ENCODE measurements at places on chromosomes 6 and 20. TPM values are rescaled to one million over a fixed set of nuclear protein-coding genes. Genes with fewer than 3 reads are reported as not detected.

The ULBP1 gene
- total RNA-seq = 1.2 TPM

The HLA-E gene
- 190 TPM for total RNA-seq

The MEP1A gene
- not detected for total RNA-seq

The NR2E1 gene
- 0.08 TPM for total RNA-seq

The RAET1E gene
- total RNA-seq = 101 TPM

The IL20RA gene
- 13.3 TPM for total RNA-seq

The NFATC2 gene
- 0.76 TPM for total RNA-seq

The BANF2 gene
- not detected for total RNA-seq

The KIF25 gene
- total RNA-seq = not detected

The DYNLT2 gene
- 0.84 TPM for total RNA-seq

The FOXA2 gene
- total RNA-seq = 0.16 TPM

The MYH7B gene
- total RNA-seq = not detected

The CGAS gene
- 8.6 TPM for total RNA-seq

The PHACTR1 gene
- total RNA-seq = 1.6 TPM

The PCED1A gene
- total RNA-seq = 16.5 TPM

The LTB gene
- 1.1 TPM for total RNA-seq

The FBXL4 gene
- total RNA-seq = 6.9 TPM

The GSS gene
- 56.9 TPM for total RNA-seq

The MMS22L gene
- 10.2 TPM for total RNA-seq

The ZNF311 gene
- 1.1 TPM for total RNA-seq

The MAS1 gene
- total RNA-seq = not detected

The PROKR2 gene
- total RNA-seq = not detected

The TGIF2 gene
- 7.5 TPM for total RNA-seq

The SRSF12 gene
- total RNA-seq = 0.44 TPM

The LCA5 gene
- 0.80 TPM for total RNA-seq

The PSMG4 gene
- 19.6 TPM for total RNA-seq

The HLA-DQB2 gene
- 0.64 TPM for total RNA-seq

The TMEM217 gene
- 0.84 TPM for total RNA-seq

The SLC22A16 gene
- not detected for total RNA-seq

The DDO gene
- total RNA-seq = 0.08 TPM

The SLC22A7 gene
- not detected for total RNA-seq

The PSORS1C1 gene
- total RNA-seq = 0.20 TPM

The LKAAEAR1 gene
- total RNA-seq = 0.36 TPM

The HDDC2 gene
- total RNA-seq = 64.3 TPM

The UBE2C gene
- total RNA-seq = 46.5 TPM

The SMLR1 gene
- not detected for total RNA-seq

The CLIC5 gene
- 0.24 TPM for total RNA-seq

The PGBD1 gene
- total RNA-seq = 0.76 TPM

The TMEM170B gene
- 0.20 TPM for total RNA-seq

The PRDM13 gene
- total RNA-seq = not detected

The MYCT1 gene
- 1.6 TPM for total RNA-seq

The TMEM151B gene
- not detected for total RNA-seq

The TRIM10 gene
- total RNA-seq = not detected

The HLA-DQA1 gene
- total RNA-seq = 3.9 TPM

The BMP5 gene
- 0.08 TPM for total RNA-seq

The SLC17A2 gene
- total RNA-seq = not detected

The CNKSR3 gene
- 24.5 TPM for total RNA-seq

The SNAP25 gene
- 0.08 TPM for total RNA-seq

The ZNF292 gene
- total RNA-seq = 21.6 TPM

The KCNK5 gene
- total RNA-seq = 5.1 TPM

The SOX18 gene
- total RNA-seq = 5.4 TPM

The BFSP1 gene
- 1.3 TPM for total RNA-seq

The ABCF1 gene
- 27.1 TPM for total RNA-seq

The TMC2 gene
- not detected for total RNA-seq

The HTR1E gene
- total RNA-seq = not detected

The DAAM2 gene
- total RNA-seq = 2.3 TPM

The ZBTB46 gene
- 1.7 TPM for total RNA-seq
